ENCODE measurements at places on chromosomes 1 and 21.
A peak's percentile ranks its signal among the peaks of the same experiment; 100 is the strongest.

DNA sequence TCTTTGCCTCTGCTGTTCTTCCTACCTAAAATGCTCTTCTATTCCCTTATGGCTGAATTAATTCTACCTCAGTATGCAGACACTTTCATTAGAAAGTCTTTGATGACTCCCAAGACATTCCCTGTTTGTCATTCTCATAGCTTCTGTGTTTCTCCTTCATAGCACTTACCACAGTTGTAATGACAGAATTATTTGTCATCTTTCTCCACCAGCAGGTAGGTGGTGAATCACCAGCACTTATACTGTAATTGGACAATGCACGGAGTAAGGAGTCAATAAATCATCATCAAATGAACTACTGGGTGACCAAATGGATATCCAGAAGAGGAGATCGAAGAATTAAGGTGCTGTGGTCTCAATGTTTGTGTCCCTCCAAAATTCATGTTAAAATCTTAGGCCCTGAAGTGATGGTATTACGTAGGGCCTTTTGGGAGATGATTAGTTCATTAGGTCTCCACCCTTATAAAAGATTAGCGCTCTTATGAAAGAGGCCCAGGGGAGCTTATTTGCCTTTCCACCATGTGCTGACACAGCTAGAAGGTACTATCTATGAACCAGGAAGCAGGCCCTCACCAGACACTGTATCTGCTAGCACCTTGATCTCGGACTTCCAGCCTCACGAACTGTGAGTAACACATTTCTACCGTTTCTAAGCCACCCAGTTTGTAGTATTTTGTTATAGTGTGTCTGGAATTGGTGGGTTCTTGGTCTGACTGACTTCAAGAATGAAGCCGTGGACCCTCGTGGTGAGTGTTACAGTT lies 2.4 kb upstream of the CCT8 start:
- no peak for DNase-seq

DNA sequence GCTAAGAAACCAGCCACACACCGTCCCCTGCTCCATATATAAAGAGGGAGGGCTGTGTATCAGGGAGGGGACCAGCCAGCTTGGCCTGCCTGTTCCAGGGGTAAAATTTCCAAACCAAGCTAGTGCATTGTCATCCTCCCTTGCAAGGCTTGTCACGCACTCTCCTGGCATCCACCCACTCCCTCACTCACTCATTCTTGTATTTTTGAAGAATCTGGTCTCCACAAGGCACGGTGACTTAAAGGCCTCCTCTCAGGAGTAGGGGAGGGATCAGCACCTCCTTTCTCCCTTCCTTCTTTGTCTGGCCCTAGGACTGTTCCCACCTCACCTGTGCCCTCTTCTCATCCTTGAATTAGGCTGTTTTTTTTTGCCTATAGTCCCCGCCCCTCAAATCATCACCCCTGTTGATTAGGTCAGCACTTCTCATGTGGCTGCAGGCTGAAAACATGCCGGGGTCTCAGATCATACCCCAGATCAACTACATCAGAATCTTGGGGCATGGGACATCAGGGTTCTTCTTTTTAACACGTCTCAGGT lies 5.0 kb downstream of the ABCA4 start:
- no peak for DNase-seq

- DNase-seq = no peak
Observed at GRCh38 chr1:1538989-1539309, 1.5 kb downstream of the TMEM240 start.

DNA sequence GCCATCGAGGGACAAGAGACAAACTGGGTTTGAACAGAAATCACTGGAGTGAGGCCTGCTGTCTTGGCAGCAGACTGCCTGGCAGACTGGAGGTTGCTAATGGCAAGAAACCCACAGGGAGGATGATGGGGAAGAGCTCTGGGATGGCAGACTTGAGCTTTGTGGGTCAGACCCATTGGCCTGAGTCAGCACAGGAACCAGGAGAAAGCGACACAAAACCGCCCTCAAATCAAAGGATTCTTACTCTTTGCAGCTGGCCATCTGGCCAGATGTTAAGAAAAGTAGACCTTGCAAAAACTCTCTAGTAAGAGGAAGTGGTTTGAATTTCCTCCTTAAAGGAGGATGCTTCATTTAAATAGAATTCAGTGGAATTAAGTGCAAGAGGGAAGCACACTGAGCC lies 195.2 kb upstream of the JUN start:
- no peak for DNase-seq

DNA sequence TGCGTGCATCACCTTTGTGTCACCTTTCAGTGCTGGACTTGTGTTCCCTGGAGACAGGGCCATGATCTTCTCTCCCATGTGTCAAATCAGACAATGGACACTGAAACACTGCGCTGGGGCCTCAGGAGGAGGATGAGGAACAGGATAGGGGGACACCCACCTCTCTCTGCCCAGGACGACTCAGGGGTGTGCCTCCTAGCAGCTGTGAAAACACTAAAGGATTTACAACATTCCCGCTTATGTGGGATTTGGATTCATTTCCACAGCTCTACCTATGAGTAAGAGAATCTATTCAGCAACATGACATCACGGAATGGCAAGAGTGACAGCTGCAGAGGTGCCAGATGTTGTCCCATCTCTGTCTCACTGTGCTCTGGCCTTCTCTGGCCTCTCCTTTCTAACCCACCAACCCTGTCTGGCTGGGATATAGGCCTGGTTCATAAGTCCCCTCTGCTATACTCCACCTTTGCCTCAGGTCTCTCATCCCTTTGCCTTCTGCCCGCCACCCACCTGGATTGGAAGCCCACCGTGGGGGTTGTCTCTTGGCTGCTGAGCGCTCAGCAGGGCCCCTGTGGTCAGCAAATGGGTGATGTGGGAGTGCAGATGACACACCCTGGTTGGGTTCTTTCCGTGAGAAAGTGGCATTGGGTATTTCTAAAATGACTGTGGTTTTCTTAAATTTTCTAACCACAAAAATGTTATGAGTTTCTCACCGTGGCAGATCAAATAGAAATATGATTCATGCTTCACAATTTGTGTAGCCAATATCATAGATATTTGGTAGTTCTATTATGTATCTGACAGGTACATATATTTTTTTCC lies 47.1 kb upstream of the TLR5 start:
- DNase-seq = no peak

DNA sequence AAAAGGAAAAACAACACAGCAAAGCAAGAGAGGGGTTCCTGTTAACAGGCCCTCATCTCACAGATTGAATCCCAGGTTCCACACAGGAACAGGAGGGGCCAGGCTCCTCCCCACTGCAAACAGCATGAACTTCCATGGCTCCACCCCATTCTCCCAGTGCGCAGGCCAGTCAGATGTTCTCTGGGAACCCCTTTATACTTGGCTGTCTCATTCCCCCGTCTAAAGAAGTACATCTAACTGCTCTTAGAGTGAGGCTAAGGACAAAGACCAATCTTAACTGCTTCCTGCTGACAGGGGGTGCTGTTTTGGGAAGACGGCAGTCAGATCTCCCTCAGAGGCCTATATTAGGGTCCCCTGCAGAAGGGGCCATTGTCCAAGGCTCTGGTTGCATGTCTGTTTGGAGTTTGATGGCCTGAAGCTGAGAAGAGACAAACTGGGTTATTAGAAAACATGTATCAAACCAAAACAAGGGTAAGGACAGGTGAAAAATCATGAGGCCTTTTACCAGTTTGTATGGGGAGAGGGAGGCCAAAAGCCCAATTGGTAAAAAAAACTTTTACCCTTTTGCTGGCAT lies 10.5 kb upstream of the NASP start:
- DNase-seq = no peak

DNA sequence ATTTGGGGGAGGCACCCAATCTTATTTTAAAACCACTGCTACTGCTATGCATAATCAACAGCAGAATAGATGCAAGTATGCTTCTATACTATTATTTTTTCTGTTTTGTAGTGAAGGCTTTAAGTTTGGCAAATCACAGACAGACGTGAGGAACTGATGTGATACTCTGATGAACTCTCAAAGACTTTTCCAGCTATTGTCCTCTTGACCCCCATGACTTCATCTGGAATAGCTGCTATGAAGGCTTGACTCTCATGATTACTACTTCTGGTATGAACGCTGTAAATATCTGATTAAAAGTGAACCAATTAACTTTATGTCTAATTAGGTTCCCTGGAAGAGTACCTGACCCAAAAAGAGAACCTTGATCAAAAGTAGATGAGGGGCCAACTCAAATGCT lies 49.1 kb downstream of the EYA3 start:
- DNase-seq = no peak

DNA sequence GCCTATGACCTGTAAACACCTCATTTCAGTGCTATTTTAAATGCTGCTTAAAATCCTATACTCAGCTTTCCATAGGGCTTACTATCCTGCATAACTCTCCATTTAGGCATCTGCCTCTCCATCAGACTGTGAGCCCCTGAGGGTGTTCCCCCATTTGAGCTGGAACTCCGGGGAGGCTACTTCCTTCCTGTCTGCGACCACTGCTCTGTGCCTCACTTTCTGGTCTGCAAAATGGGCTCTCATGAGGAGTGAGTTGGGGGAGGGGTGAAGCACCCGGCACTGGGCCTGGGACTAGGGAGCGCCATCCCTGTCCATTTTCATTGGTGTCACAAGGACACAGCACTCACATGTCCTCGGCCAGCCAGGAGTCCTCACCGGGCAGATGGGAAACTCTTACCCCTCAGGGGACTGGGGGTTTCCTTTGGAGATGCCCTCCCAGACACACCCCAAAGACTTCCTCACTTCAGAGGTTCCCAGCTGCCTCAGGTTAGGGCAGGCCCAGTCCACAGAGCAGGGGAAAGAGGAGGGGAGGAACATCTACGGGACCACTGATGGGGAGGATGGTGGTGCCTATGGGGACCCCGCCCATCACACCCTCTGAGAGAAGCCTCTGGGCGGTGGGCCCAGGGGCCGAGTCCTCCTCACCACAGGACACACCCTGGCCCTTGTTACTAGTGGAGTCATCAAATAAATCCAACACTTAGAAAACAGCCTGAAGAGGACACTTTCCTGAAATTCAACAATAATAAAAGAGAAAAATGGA lies 134.9 kb downstream of the MATN1 start:
- no peak for DNase-seq

GRCh38 chr1:154445040-154445472 lies 39.9 kb downstream of the IL6R start:
- DNase-seq = peak; percentile 35

- DNase-seq = no peak
Observed at GRCh38 chr1:245026247-245026646, 128.5 kb upstream of the KIF26B start.

DNA sequence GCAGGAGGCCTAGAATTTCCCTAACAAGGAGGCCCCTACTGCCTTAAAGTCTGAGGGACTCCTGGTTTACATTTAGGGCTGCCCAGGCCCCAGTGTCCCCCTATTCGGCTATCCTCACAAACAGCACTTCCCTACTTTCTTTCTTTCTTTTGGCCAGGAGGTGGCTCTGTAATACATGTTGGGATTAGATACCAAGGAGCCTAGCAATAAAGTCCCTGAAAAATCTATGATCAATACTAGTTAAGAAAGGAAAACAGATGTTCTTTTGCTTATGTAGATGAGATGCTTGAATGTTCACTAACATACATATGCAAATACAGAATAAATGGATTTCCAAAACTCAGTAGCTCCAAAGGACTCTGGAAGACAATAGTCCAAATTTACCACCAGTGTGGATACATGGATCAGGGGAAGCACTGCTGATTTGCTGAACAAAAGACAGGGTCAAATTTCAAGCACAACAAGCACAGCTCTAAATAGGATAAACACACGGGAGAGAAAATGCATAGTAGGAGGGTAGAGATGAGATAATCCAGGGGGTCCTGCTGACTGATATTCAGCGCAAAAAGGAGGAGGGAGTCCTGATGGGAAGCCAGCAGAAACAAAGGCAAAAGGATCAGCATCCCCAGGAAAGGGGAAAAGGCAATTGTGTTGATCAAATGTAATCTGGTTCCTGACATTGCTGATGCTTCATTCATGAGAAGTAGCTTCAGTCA lies 240.0 kb downstream of the NUF2 start:
- no peak for DNase-seq

Measured in GM12892 (cell line).